ENCODE measurements at places on chromosomes 2 and 18.

DNA sequence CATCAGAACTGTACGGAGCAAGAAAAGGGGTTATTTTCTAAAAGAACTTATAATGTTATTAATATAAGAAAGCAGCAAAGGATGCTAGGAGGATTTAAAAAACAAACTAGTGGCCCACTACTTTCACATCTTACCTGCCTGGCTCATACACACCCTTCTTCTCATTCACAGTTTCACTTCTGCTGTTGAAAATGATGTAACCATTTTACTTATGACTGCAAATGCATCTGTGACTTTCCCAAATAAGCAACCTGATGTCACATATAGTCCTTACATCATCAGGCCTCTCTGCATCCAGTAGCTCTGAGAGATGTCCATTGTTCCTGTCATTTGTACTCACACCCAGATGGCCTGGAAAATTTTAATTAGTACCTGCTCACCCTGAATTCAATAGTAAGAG lies 101.8 kb upstream of the MYO3B start:
- no peak for DNase-seq

DNA sequence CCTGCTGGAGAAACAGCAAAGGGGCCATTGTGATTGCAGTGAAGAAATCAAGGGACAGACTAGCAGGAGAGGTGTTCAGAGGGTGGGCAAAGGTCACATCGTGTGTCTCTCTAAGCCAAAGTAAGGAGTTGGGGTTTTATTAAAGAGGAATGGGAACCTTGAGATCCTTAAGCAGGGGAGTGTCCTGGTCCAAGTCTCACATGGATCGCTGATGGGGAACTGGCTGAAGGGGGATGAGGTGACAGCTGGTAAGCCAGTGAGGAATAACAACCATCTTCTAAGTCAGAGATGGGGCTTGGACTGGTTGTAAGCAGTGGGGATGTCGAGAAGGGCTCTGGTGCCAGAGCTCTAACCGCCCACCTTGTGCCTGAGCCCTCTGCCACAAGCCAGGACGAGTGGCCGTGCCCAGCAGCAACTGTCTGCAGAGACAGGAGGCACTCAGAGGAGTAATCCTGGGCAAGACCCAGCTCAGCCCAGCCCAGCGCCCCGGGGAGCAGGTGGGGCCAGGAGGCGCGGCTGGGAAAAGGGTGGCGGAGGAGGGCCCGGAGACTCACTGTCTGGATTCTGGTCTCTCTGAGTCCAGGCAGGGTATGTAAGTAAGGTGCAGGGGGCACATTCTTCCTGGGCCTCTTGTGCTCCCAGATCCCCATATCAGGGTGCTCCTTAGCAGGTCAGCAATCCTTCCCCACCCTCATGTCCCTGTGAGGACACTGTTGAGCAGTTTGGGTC lies 13.7 kb downstream of the WNT10A start:
- DNase-seq: no peak

DNA sequence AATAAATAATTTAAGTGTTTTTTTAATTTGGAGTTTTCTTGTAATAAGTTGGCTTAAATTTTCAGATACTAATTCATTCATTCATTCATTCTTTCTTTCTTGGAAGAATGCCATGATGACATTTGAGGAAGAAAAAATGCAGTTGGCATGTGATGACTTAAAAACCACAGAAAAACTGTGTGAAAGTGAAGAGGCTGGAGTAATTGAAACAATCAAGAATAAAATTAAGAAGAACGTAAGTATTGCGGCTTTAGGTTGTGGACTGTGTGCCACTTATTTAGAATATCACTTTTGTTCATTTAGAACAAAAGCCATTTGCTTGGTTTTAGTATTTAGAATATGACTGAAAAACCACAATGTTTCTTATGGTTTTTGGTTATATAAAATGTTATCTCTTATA lies 51.4 kb downstream of the TTC39C start:
- DNase-seq: no peak

DNA sequence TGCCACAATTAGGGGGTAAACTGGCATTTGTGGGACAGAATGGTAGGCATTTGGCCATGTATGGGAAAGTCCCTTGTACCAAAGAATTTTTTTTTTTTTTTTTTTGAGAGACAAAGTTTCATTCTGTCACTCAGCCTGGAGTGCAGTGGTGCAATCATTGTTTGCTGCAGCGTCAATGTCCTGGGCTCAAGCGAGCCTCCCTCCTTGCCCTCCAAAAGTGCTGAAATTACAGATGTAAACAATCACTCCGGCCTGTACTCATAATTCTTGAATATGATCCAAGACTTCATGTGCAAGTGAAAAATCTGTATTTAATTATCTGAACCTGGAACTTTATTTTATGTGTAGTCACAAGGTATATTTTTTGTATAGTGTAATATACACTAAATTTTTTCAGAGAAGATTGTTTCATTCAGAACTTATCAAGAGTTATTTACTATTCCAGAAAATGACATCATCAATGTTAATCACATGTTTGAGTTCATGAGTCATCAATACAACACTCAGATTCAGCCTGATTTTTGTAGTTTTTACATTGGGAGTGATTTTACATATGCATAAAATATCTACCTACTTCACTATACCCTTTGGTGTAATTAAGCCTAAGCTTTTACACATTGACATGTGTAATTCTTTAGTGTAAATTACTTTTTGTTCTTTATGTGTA lies 138.7 kb upstream of the L3MBTL4 start:
- DNase-seq: no peak

GRCh38 chr2:23464905-23465537 lies 80.0 kb downstream of the KLHL29 start:
- no peak for DNase-seq

DNA sequence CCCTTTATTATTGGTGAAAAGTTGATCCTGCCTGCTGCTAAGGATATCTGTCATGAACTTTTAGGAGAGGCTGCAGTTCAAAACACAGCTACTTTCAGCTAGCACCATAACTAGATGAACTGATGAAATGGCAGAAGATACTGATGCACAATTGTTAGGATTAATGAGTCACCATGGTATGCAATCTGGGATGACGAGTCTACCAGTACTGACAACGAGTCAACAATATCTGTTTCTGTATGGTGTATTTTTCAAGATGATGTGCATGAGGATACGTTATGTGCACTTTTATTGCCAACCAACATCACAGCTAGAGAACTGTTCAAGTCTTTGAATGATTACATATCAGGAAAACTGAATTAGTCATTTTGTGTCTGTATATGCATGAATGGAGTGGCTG lies 68.7 kb downstream of the NETO1 start:
- DNase-seq: no peak

- DNase-seq: no peak
Measured at GRCh38 chr2:225040142-225040541, 2.1 kb downstream of the DOCK10 start.

DNA sequence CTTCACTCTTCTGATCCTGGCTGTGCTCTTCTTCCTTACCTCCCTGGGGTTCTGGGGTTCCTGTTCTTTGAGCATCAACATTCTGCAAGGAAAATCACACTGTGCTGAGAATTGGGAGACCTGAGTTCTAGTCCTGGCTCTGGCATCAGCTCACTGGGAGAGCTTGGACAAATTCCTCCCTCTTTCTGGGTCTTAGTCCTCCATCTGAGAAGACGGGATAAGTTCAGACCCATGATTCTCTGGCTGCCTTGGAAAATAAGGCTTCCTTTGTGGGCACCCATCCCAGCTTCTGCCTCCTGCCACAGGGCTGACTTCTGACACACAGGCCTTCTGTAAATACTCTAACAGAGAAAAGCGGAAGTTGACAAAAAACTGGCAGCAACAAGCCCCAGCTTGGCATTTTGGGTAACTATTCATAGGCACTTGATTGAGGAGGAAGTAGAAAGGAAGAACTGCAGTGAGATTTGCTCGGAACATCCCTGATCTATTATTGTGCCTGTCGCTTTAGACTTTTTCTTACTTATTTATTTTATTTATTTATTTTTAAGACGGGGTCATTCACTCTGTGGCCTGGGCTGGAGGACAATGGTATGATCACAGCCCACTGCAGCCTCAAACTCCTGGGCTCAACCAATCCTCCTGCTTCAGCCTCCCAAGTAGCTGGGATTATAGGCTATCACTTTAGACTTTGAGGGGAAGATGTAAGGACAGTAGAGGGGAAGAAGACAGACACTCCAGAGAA lies 7.9 kb downstream of the PCBP1 start:
- no peak for DNase-seq

All from stimulated activated CD8-positive, alpha-beta memory T cell treated with anti-CD3 and anti-CD28 coated beads, Interleukin-7, amount 100 ng/mL, for 48 hours (primary cell).